Esophagus squamous epithelium (tissue), 5 donors: ENCODE measurements at places on chromosomes 1 and 21. TPM values are rescaled to one million over a fixed set of nuclear protein-coding genes. Genes with fewer than 3 reads are reported as not detected.
A peak's percentile ranks its signal among the peaks of the same experiment; 100 is the strongest.

- no peak for DNase-seq
- peaks cover 9% of the 10 kb centered on the region for H3K4me1 ChIP-seq
- no peak overlapping the region for H3K4me3 ChIP-seq
Measured at GRCh38 chr21:34935452-34935851, 113.7 kb downstream of the RUNX1 start.

GRCh38 chr21:27528697-27529096 lies 561.8 kb upstream of the ADAMTS5 start:
- no peak for DNase-seq
- no peaks in the 10 kb centered on the region for H3K36me3 ChIP-seq
- no peak overlapping the region for H3K27ac ChIP-seq
- no peaks in the 10 kb centered on the region for H3K27me3 ChIP-seq
- H3K4me3 ChIP-seq, result no peak overlapping the region
- no peaks in the 10 kb centered on the region for H3K4me1 ChIP-seq

DNA sequence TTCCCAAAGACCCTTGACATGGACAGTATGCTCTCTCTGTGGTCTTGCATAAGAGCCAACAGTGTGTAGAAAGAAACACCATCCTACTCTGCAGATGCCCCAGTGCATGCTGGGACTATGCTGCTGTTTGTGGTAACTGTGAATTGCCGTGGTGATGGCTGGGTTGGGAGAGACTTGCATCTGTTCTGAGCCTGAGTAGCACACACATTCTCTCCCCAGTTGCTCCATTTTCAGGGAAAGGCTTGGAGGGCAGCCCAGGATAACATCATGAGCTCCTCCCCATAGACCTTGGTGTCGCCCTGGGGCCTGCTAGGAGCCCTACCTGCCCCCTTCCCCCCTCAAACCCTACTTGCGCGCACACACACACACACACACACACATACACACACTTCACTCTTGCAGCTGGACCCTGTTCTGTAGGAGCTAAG lies 120.9 kb upstream of the IPO9 start:
- H3K4me1 ChIP-seq, result peaks cover 42% of the 10 kb centered on the region
- H3K27me3 ChIP-seq, result no peaks in the 10 kb centered on the region
- H3K36me3 ChIP-seq, result no peaks in the 10 kb centered on the region
- H3K27ac ChIP-seq, result peak overlapping the region; percentile 3
- no peak for DNase-seq

JAK1 gene
- 62.5 TPM for total RNA-seq

DNA sequence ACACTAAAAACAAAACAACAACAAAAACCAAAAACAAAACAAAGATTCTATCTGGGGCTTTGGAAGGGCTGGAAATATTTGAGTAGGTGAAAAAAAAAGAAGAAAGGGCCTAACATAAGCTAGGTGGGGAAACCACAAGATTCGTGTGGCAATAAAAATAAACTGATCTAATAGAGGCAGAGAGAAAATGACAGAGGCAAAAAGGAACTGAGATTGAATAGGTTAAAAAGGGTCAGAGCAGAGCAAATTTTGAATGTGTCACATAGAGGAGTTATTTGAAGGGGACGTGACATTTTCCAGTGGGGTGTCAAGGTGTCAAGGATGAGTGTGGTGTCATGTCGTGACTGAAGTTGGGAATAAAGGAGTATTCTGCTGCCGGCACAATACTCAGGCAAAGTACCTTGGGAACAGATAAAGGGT lies 65.2 kb upstream of the RALGPS2 start:
- no peak overlapping the region for H3K4me3 ChIP-seq
- DNase-seq, result no peak
- no peaks in the 10 kb centered on the region for H3K27me3 ChIP-seq

- no peaks in the 10 kb centered on the region for H3K27me3 ChIP-seq
- H3K27ac ChIP-seq, result no peak overlapping the region
- peaks cover 10% of the 10 kb centered on the region for H3K4me1 ChIP-seq
- H3K36me3 ChIP-seq, result no peaks in the 10 kb centered on the region
Measured at GRCh38 chr1:179230721-179231120, 1.2 kb upstream of the ABL2 start.

DNA sequence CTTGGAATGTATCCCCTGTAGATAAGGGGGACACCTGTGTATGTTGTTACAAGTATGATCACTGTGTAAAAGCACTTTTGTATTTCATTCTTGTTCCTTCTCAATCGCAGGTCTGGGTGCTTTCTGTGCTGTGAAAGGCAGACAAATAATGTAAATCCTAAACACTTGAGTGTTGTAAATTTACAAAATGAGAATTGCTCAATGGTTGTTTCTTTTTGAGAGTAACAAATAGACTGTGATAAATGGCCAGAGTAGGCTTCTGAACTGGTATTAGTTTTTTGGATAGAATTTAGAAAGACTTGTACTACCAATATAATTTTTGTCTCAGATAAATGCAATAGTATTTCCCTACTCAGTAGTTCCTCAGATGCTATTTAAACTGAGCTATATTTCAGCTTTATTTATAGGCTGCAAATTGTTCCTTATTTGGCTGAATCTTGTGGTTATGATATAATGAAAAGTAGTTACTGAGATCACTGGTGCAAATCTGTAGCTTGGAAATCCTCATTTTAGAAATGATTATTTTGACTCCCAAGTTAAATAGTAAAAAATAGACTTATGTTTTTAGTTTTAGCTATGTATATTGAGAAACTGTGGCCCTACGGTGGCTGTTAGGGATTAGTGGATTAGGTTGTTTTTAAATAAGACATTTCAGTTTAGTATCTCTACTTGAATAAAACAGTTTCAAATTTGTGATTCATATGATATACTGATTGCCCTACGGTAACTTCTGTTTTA lies 9.2 kb downstream of the BACH1 start:
- peaks cover 61% of the 10 kb centered on the region for H3K4me1 ChIP-seq
- H3K36me3 ChIP-seq, result no peaks in the 10 kb centered on the region
- no peak overlapping the region for H3K27ac ChIP-seq
- no peak overlapping the region for H3K4me3 ChIP-seq
- H3K27me3 ChIP-seq, result no peaks in the 10 kb centered on the region
- DNase-seq, result no peak

- no peaks in the 10 kb centered on the region for H3K4me1 ChIP-seq
- no peaks in the 10 kb centered on the region for H3K36me3 ChIP-seq
- H3K27ac ChIP-seq, result no peak overlapping the region
- peaks cover 5% of the 10 kb centered on the region for H3K27me3 ChIP-seq
Measured at GRCh38 chr1:175725684-175726083, 17.7 kb downstream of the TNR start.

- DNase-seq, result no peak
- H3K4me3 ChIP-seq, result no peak overlapping the region
- no peak overlapping the region for H3K27ac ChIP-seq
- H3K4me1 ChIP-seq, result no peaks in the 10 kb centered on the region
Measured at GRCh38 chr21:44700101-44701022, 3.4 kb downstream of the KRTAP10-12 start.

FALEC gene
- total RNA-seq, result not detected

GRCh38 chr1:23958810-23959460 lies 693 bp upstream of the PNRC2 start:
- H3K27me3 ChIP-seq, result no peaks in the 10 kb centered on the region
- peak; percentile 73 for DNase-seq
- H3K27ac ChIP-seq, result peak overlapping the region; percentile 100

DNA sequence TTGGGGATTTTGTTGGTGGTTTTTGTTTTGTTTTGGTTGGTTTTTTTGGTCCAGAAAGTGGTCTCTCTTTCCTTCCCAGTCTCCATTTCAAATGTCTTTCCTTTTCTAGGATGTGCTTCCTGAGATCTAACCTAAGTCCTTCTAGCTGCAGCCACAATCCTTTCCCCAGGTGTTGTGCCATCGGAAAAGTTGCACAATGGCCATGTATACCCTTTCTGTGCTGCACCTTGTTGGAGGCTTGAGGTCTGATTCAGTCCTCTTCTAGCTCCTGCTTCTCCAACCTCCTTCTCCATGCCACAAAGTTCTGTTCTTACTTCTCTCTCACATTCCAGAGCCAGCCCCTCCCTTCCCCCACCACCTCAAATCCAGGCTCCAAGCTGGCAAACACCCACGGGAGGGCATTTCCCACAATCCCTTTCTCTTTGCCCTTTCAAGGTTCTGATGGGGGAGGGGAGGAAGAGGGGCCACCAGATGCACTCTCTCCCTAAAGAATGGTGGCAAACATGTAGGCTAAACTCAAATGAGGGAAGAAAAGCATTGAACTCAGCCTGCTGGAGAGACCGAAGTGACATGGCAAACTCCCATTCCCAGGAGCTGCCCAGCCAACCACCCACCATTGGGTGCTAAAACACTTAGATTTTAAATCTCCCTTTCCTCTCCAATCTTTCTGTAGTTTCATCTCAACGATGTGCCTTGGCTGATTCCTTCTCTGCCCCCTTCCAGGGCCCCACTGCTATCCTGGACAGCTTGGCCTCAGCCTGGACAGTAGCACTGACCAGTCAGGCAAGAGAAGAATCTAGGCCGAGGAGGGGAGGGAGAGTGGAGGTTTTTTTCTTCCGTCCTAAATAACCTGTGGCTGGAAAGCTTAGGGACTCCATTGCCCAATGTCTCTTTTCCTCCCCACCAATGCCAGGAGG lies 2.9 kb downstream of the KCNJ10 start:
- H3K36me3 ChIP-seq, result no peaks in the 10 kb centered on the region
- no peaks in the 10 kb centered on the region for H3K27me3 ChIP-seq
- H3K4me3 ChIP-seq, result no peak overlapping the region
- no peak for DNase-seq
- H3K4me1 ChIP-seq, result peaks cover 9% of the 10 kb centered on the region

DNA sequence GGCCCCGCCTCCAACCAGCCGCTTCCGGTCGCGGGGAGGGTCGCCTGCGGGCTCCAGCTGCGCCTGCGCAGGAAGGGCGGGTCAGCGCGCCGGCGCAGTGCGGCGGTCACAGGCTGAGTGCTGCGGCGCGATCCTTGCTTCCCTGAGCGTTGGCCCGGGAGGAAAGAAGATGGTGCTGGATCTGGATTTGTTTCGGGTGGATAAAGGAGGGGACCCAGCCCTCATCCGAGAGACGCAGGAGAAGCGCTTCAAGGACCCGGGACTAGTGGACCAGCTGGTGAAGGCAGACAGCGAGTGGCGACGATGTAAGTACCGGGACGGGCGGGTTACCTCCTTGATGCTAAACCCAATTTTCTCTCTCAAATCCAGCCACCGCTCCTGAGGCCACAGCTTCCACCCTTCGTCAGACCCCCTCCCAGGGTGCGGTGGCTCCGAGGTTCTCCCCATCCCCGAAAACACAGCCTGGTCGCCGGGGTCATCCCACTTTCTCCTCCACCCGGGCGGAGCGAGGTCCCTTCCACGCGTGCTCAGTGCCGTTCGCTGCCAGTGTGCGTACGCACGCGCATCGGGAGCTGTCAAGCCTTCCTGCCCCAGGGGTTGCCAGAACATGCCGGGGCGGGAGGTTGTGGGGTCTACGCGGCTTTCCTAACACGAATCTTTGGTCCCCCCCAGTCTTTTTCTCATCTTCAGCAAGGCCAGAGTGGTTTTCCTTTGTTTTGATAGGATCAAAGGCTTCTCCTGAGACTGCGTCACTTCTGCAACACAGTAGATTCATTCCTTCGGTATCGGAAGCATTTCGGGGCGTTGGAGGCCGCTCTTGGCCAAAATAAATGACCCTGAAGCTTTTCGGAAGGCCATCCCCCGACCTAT lies at the start of gene SARS1:
SARS1 (plus strand) TSS at position 95 of the 870 bp plus-strand sequence; CDS start at position 170, 75 bp downstream.
- peak within 1 kb of the TSS; percentile 95 for H3K4me3 ChIP-seq
- H3K27ac ChIP-seq, result peak within 1 kb of the TSS; percentile 91
- DNase-seq, result no peak

GRCh38 chr1:82329226-82329625 lies 528.5 kb downstream of the ADGRL2 start:
- H3K4me3 ChIP-seq, result no peak overlapping the region
- H3K36me3 ChIP-seq, result no peaks in the 10 kb centered on the region
- no peaks in the 10 kb centered on the region for H3K27me3 ChIP-seq
- DNase-seq, result no peak
- no peak overlapping the region for H3K27ac ChIP-seq
- no peaks in the 10 kb centered on the region for H3K4me1 ChIP-seq

DNA sequence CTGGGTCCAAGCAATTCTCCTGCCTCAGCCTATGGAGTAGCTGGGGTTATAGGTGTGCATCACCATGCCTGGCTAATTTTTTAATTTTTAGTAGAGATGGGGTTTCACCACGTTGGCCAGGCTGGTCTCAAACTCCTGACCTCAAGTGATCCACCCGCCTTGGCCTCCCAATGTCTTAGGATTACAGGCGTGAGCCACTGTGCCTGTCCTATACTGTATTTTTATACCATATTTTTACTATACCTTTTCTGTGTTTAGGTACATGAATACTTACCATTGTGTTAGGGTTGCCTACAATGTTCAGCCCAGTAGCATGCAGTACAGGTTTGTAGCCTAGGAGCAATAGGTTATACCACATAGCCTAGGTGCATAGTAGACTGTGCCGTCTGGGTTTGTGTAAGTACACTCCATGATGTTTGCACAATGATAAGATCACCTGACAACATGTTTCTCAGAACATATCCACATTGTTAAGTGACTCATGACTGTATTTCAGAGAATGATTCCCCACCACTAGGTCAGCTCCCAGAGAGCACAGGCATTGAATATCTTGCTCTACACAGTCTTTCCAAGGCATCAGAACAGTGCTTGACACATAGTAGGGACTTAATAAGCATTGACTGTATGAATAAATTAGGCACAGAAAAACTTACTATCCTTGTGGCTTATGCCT lies 6.0 kb upstream of the CITED4 start:
- H3K4me1 ChIP-seq, result peaks cover 5% of the 10 kb centered on the region
- no peaks in the 10 kb centered on the region for H3K36me3 ChIP-seq
- H3K4me3 ChIP-seq, result no peak overlapping the region
- no peak for DNase-seq
- no peak overlapping the region for H3K27ac ChIP-seq

ZNF648 gene
- total RNA-seq, result not detected

GRCh38 chr21:46012154-46012553 lies 30.6 kb downstream of the COL6A1 start:
- H3K27ac ChIP-seq, result no peak overlapping the region
- no peak for DNase-seq
- H3K27me3 ChIP-seq, result no peaks in the 10 kb centered on the region
- H3K4me1 ChIP-seq, result no peaks in the 10 kb centered on the region

BRDT gene
- not detected for total RNA-seq

DNA sequence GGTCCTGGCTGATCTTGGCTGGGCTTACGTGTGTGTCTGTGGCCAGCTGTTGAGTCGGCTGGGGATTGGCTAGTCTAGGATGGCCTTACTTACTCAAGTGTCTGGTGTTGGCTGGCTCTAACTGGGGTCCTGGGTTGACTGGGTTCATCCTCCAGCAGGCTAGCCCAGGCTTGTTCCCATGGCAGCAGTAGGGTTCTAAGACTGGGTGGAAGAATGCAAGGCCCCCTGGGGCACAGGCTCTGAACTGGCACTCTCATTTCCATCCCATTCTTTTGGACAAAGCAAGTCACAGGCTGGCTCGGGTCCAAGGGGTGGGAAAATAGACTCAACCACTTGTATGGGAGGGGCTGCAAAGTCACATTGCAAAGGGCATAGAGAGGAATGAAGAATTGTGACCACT lies 7.9 kb upstream of the OPRD1 start:
- no peak overlapping the region for H3K4me3 ChIP-seq
- DNase-seq, result no peak
- no peaks in the 10 kb centered on the region for H3K27me3 ChIP-seq
- no peak overlapping the region for H3K27ac ChIP-seq

GRCh38 chr1:156559797-156560385 lies 12.5 kb downstream of the IQGAP3 start:
- no peak overlapping the region for H3K27ac ChIP-seq
- no peaks in the 10 kb centered on the region for H3K27me3 ChIP-seq
- DNase-seq, result no peak
- no peaks in the 10 kb centered on the region for H3K36me3 ChIP-seq
- H3K4me1 ChIP-seq, result no peaks in the 10 kb centered on the region

GRCh38 chr1:19799230-19800075 lies at the start of gene TMCO4:
TMCO4 (minus strand) TSS chr1:19799916; CDS start chr1:19780758, 19,158 bp downstream.
- DNase-seq, result peak; percentile 5
- H3K27me3 ChIP-seq, result no peaks in the 10 kb centered on the region
- H3K36me3 ChIP-seq, result no peaks in the 10 kb centered on the region
- peak within 1 kb of the TSS; percentile 58 for H3K4me3 ChIP-seq
- H3K4me1 ChIP-seq, result peaks cover 9% of the 10 kb centered on the region
- peak within 1 kb of the TSS; percentile 81 for H3K27ac ChIP-seq

TSSK3 gene
- total RNA-seq, result 0.57 TPM

CAMSAP2 gene
- total RNA-seq, result 9.2 TPM
